Hematopoietic multipotent progenitor cell (in vitro differentiated cells): ENCODE measurements at places on chromosomes 13 and 19. TPM values are rescaled to one million over a fixed set of nuclear protein-coding genes. Genes with fewer than 3 reads are reported as not detected.

DNA sequence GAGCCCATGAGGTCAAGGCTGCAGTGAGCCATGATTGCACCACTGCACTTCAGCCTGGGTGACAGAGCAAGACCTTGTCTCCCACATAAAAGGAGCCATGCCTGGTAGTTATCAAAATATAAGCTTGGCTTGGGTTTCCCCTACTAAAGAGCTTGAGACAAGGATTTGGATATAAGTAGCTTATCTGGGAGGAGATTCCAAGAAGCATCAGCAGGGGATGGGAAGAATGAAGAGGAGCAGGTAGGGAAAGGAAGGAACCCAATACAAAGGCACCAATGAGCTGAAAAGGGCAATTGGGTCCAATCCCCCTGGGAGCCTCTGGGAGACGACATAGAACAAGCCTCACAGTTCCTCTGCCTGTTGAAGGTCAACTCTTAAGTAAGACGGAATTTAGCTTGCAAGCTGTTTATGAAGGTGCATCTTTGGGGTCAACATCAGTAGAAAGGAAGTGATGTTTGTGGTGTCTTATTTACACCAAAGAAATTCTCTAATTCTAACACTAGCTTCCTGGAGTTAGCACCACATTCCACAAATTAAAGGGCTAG lies 7.4 kb upstream of the CLEC4G start:
- DNase-seq, result no peak

Gene IZUMO2
- total RNA-seq, result not detected

DNA sequence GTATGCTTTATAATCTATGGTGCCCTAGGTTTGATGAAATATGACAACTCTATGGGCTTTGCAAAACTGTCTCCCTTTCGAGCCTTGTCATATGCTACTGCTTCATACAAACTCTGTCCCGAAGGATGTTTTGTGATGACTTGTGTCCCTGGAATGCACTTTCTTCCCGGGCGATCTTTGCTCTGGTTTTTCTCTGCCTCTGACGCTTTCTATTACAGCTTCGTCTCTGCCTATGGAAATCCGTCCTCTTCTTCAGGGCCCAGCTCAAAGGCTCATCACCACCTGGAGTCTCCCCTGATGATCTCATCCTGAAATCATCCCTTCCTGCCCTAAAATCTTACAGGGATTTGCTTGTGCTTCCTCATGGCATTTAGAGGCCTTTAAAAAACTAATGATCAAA lies 191.5 kb upstream of the KL start:
- DNase-seq, result no peak

Gene MBD3L3
- not detected for total RNA-seq

GRCh38 chr13:80663788-80664187 lies 322.9 kb upstream of the SPRY2 start:
- no peak for DNase-seq

DNA sequence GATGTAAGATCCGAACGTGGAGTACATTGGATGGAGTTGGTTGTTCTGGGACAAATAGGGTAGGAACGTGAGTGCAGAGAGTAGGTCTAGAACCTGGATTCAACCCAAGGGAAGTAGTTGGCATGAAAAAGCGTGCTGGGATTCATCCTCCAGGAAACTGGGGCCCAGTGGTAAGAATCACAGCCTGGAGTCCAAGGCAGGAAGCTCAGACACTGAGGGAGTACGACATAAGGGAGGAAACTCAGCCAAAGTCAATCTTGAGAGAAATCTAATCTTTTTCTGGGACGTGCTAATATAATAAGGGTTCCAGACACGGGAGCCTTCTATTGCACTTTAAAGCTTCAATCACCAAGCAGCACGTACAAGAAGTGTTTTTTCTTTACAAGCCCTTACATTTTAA lies 46.4 kb downstream of the DLEU7 start:
- no peak for DNase-seq

Gene SIGLEC12
- 1.1 TPM for total RNA-seq

DNA sequence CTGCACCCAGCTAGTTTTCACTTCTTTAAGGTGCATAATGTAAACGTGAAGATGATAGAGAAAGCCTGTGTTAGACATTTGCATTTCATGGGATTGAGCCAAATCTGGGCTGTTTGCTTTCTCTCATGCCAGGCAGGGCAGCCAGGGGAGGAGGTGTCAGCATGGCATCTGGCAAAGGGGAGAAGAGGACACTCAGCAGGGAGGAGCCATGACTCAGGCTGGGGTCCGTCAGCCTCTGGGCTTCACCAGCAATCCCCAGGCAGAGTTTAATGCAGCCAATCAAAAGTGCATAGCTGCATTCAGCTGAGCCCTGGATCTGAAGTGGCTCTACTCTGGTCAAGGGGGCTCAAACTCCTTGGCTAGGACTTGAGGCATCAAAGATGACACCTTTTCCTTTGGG lies 23.5 kb downstream of the EBPL start:
- no peak for DNase-seq
